ENCODE measurements at places on chromosomes 7 and 10.

GRCh38 chr10:89853781-89854191 lies 152.4 kb downstream of the KIF20B start:
- DNase-seq, result no peak

DNA sequence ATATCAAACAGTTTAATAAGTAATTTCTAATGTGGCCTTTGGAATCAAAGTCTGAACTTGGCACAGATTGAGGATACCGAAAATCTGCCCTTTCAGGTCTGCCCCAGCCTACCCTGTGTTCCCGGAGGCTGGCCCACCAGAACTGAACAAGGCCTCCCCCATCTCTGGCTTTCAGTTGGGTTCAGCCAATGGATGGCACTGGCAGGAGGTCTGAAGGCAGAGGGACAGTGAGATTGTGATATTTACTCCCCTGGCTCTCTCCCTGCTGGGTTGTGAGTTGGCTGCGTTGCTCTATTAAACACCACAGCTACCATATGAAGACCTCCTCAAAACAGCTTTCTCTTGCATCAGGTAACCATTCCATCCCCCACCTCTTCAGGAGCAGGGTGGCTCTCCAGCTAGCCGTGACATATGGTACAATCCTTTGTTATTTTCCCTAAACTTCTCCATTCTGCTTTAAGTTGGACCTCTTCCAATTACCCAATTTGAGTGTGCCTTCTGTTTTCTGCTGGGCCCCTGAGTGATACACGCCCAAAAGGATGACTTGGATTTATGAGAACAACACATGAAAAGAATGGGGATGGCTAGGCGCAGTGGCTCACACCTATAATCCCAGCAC lies 28.1 kb downstream of the DNMBP start:
- DNase-seq, result no peak

GRCh38 chr10:63595072-63595471 lies 73.9 kb downstream of the REEP3 start:
- no peak for DNase-seq

- DNase-seq, result no peak
Observed at GRCh38 chr10:48224296-48224695, 50.2 kb downstream of the FRMPD2 start.

GRCh38 chr7:2566348-2566889 lies 7.6 kb downstream of the IQCE start:
- DNase-seq, result no peak

- DNase-seq, result no peak
Observed at GRCh38 chr10:26242706-26243350, 26.3 kb downstream of the GAD2 start.

Measured in foreskin fibroblast (primary cell).